ENCODE measurements at places on chromosomes 3 and 15. TPM values are rescaled to one million over a fixed set of nuclear protein-coding genes. Genes with fewer than 3 reads are reported as not detected.

GRCh38 chr3:111434941-111435622 lies 106.9 kb upstream of the CD96 start:
- DNase-seq = no peak

- no peak for DNase-seq
Measured at GRCh38 chr3:46516521-46516920, 18.7 kb downstream of the RTP3 start.

The TLR9 gene
- not detected for total RNA-seq

DNA sequence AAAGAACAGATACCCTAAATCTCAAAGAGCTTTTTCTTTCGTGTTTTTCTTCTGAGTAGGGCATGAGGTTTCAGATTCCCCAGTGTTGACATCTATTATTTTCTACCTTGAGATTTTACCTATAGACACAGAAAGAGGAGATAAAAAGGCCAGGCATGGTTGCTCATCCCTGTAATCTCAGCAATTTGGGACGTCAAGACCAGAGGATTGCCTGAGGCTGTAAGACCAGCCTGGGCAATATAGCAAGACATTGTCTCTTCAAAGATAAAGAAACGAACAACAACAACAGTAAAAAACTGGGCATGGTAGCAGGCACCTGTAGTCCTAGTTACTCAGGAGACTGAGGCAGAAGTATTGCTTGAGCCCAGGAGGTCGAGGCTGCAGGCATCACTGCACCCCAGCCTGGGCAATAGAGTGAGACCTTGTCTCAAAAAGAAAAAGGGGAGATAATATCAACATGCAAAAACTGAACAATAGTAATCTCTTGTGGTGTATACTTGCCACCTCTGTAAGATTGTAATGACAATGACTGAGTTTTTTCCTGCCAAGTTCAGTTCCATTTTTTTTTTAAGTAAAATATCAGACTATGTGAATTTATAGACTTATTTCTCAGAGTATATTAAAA lies 71.3 kb downstream of the MBNL1 start:
- DNase-seq = no peak

DNA sequence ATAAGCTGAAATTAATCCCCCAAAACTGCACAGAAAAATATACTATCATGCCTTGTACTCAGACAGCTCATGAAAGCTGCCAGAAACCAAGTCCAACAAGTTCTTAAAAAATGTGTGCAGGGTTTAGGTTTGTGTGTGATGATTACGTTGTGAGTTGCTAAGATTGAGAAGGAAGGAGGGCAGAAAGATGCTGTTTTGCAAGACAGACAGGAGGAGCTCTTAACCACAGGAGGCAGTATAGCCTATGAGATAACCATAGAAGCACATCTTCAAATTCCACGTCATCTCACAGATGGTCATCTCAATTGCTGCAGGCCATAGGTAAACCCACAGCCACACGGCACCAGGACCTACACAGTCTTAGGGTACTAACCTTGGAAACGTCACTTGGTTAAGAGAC lies 191.9 kb downstream of the STT3B start:
- DNase-seq = no peak

- no peak for DNase-seq
Measured at GRCh38 chr3:32325927-32326326, 65.7 kb upstream of the CMTM7 start.

The TADA3 gene
- total RNA-seq = 63.6 TPM

GRCh38 chr3:194861375-194861774 lies 175.7 kb downstream of the FAM43A start:
- no peak for DNase-seq

The TEX55 gene
- not detected for total RNA-seq

The MORC1 gene
- not detected for total RNA-seq

DNA sequence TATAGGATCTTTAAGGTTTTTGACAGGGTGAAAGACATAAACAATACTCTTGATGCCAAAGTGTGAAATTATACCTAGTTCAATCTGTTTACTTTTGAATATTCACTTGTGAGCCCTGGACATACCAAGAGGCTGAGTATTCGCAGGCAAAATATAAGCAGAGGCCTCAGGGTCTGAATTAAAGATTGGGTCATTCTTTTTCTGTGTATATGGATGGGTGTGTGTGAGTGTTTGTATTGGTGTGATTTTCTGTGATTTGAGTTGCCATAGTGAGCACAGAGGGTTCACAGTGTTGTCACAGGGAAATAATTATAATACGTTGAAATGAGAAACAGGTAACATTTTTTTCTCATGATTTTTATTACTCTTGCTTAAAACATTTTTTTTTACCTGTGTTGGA lies 770.7 kb upstream of the ALCAM start:
- DNase-seq = no peak

GRCh38 chr15:32041294-32041693 lies 11.0 kb downstream of the CHRNA7 start:
- no peak for DNase-seq

DNA sequence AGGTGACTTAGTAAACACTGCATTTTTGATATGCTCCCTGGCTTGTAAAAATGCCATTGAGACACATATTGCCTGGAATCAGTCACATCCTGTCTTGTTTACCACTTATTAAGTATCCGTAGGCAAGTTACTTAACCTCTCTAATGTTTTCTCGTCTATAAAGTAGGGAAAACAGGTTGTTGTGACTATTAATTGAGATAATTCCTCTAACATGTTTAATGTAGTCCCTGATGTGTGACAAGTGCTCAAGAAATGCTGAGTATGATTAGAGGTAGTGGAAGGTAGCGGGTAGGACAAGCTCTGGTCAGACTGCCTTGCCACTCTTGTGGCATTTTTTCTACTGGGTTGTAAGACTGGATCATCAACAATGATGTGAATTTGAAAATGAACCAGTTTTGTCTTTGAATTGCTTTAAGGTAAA lies 54.1 kb downstream of the NFKBIZ start:
- no peak for DNase-seq

DNA sequence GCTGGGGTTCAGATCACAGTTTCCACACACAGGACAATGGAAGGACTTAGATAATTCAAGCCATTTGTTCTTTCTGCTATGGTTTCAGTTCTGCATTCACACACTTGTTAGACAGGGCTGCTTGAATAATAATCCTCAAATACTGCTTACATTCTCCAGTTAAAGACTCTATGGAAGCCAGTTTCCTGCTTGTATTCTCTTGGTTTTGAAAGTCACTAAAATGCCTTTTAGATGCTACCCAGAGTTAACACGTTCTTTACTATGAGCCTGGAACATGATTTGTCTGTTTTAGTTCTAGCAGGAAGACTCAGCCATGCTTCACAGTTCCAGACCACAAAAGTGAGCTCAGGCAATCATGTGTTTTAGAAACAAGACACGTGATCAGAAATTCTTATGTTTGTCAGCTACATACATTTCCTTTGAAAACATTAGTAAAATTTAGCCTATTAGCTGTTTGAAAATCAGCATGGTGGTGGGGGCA lies 152.4 kb downstream of the LEKR1 start:
- DNase-seq = peak; percentile 41

- DNase-seq = no peak
Measured at GRCh38 chr15:39939487-39940452, 5.9 kb downstream of the EIF2AK4 start.

- DNase-seq = no peak
Measured at GRCh38 chr3:151107701-151108100, 22.2 kb downstream of the MED12L start.

DNA sequence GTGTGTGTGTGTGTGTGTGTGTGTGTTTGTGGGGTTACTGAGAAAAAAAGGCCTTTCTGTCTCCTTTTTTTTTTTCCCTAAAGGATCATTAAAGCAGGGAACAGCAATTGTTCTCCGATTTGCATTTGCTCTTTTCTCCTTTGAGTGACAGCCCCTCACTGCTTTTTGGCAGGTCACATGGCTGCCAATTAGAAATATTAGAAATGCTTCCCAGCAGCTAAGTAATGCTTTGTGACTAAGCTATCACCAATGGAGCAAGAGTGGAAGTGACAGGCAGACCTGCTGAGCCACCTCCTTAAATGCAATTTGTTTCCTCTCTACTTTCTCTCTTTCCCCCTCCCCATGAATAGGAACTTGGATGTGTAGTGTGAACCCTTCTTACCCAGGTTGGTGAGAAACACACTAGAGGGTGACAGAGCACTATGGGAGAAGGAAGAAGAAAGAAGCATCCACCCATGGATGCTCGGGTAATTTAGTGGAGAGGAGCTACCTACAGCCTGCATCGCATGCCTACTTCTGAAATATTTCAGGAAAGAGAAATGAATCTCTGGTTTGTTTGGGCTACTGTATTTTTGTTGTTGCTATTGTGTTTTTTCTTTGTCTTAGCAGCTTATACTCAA lies 165.2 kb upstream of the PDZRN3 start:
- DNase-seq = no peak

The CCR8 gene
- total RNA-seq = not detected

The KY gene
- 0.88 TPM for total RNA-seq

DNA sequence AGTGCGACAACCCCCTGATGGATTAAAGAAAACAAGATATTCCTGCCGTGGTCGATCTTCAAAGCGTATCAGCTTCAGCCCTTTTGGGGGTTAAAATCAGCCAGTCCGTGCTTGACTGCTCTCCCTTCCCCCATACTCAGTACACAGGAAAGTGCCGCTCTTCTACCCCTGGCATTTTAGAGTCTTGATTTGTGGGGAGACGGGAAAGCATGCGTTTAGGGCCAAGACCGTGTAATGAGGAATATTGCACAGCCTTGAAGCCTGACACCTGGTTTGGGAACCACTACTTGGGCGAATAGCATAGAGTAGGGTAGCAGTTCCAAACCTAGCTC lies 540 bp upstream of the EDC3 start:
- DNase-seq = no peak

GRCh38 chr3:57155310-57155643 lies 9.9 kb downstream of the IL17RD start:
- DNase-seq = no peak

DNA sequence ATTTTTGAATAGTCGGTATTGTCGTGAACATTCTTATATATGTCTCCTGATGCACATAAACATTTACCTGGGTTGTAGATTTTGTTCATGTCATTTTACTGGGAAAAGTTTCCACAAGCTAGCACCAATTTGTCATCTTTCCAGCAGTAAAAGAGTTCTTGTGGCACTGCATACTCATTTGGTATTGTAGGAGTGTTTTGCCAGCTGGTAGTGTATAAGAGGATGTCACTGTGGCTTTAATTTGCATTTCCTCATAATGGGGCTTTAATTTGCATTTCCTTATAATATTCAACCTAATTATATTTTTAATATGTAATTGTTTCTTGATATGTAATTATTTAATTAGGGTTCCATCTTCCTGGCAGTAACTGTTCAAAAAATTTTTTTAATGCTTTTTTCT lies 21.2 kb upstream of the TNFSF10 start:
- no peak for DNase-seq

GRCh38 chr3:146218880-146219866 lies 31.7 kb downstream of the PLSCR4 start:
- DNase-seq = peak; percentile 49

DNA sequence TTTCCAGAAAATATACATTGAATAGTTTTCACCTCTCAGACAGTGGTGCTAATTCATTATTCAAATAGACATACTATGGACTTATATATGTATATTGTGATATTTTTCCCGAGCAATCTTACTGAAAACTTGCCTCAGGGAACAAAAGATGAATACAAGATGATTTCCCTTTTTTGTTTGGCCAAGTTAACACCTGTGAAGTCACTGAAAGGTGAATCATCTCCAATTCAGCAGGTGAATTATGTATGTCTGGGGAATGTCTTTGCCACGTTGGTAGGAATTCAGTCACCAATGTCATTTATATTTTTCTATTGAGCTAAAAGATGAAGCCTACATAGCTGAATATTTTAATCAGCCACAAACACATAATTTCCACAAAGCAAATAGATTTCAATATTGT lies 88.2 kb downstream of the GPR156 start:
- DNase-seq = no peak

GRCh38 chr15:28098766-28099554 lies at the start of gene OCA2:
OCA2 (minus strand) TSS chr15:28099315; CDS start chr15:28081874, 17,441 bp downstream.
- peak; percentile 70 for DNase-seq

DNA sequence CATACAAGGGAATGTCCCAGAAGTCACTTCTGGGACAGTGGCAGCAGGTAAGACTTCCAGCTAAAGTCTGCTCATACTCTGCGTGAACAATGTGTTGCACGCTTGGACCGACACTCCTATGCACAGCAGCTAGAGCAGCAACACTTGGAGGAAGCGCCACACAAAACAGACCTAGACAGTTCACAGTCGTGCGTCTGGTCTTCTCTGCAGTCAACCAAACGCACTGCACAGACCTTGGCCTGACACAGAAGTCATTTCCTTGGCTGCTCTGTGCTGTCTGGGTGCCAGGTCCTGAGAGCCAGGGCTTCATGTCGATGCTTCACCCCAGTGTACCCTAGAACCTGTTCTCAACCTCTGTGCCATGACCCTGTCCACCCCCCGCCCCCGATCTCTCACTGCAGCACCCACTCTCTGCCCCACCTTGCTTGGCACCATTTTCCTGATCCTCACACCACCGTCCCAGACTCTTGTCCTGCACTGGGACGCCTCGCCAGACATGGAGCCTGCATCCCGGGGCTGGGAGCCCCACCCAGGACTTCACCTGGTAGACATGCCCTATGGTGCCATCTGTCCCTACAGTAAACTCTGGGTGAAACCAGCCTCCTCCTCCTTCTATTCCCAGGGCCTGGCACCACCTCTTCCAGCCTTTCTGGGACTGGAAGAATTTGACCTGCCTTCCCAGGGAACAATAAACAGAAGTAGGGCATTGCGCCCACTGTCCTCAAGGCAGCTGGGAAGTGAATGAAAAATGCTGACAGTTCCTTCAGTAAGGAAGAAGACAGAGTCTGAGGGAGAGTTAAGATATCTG lies 3.1 kb downstream of the ATP10A start:
- DNase-seq = no peak

DNA sequence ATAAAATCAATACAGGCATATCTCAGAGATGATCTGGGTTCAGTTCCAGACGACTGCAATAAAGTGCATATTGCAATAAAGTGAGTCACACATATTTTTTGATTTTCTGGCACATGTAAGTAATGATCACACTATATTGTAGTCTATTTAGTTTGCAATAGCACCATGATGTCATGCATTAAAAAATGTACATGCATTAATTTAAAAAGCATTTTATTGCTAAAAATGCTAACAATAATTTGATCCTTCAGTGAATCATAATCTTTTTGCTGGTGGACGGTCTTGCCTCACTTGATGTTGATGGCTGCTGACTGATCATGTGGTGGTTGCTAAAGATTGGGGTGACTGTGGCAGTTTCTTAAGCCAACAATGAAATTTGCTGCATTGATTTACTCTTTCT lies 511.1 kb downstream of the OTOL1 start:
- no peak for DNase-seq

- DNase-seq = no peak
Measured at GRCh38 chr3:125442506-125442905, 67.4 kb upstream of the ZNF148 start.

The DPPA4 gene
- total RNA-seq = not detected

Measured in Peyer's patch (tissue), 4 donors.